ENCODE measurements at places on chromosomes 7 and 10.
A peak's percentile ranks its signal among the peaks of the same experiment; 100 is the strongest.

GRCh38 chr7:1920266-1920681 lies 250.2 kb downstream of the ELFN1 start:
- no peak for DNase-seq

- peak; percentile 68 for DNase-seq
Measured at GRCh38 chr7:74658178-74659004, 873 bp downstream of the GTF2I start.

- DNase-seq: no peak
Measured at GRCh38 chr7:98458090-98458875, 57.4 kb upstream of the BAIAP2L1 start.

DNA sequence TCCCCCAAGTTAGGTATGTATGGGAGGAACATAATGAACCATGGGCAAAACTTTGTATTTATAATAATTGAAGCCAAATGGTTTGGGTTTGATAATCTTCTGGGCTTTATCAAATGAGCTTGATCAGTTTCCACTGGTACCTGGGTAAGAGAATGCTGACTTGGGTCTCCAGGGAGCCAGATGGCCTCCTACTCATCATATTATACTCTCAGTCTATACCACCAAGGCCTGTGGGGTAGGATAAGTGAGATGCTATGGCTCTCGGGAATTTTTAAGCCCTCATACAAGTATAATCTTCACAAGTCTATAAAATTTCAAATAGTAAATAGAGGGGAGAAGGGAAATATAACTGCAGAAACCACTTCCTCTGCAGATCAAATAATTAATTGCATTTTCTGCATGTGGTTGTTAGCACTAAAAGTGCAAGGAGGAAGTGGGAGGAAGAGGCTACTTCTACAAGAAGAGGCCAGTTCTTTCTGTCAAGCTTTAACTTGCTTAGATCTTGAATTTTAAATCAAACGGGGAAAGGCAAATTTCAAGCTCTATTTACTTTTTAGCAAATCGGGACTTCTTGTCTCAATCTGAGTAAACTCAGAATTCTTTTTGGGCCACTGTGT lies 349.0 kb downstream of the SORCS1 start:
- DNase-seq: no peak

DNA sequence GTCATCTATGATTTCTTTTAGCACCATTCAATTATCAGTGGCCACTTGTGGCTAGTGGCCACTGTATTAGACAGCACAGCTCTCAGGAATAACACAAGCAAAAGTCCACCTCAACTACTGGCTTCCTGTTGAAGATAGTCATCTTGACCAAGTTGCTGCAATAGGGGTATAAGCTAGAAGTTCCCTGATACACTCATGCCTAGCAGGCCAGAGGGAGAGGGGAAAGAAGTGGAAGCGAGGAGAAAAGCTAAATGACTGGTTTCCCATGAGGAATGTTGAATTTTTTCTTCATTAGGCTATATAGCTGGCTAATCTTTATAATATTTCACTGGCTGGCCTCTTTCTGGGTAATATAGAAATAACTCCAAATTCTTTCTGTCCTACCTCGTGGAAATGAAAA lies 327.5 kb upstream of the MEOX2 start:
- DNase-seq: no peak

DNA sequence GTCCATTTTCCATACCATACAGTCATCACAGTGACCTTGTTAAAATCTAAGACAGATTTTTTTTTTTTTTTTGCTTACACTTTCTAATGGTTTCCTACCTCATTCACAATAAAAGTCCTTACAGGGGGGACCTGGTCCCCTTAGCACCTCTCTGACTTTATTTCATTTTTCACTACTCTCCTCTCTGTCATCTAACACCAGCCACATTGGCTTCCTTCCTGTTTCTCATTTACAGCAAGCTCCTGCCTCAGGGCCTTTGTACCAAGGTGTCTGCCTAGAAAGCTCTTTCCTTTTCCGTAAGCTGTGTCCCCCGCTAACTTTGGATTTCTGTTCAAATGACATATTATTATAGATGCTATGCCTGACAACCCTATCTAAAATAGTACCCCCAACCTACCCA lies 27.7 kb downstream of the CC2D2B start:
- DNase-seq: no peak

DNA sequence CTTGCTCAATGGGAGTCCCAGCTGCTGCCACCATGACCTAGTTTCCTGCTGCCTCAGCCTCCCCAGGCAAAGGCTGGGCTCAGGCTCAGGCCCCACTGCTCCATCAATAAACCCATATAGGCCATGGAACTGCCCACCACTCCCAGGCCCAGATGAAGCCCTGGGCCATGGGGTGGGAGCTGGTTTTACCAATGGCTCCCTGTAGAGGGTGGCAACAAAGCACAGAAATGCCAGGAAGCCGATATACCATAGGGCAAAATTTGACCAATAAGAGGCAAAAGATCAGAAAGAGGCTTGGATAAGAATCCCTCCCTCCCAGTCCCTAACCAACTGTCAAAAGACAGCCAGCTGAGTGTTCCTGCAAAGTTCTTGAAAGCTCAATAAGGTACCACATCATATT lies 101.8 kb upstream of the DOCK1 start:
- no peak for DNase-seq

DNA sequence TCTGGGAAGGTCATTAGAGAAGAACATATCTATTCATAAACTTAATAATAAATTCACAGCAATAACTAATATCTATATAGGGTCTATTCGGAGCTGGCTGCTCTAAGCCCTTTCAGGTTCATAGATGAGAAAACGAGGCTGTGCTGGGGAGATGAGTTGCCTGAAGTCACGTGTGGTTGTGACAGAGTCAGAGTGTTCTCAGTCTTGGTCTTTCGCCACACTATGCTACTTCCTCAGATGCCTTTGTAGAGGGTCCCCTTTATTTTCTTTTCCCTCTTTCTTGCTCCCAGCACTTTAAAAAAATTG lies 43.7 kb upstream of the FAM180A start:
- no peak for DNase-seq

- DNase-seq: no peak
Measured at GRCh38 chr7:143408686-143409561, at the start of gene EPHA1. Gene EPHA1 (minus strand): TSS chr7:143408856. CDS start chr7:143408805, 51 bp downstream.

- DNase-seq: no peak
Measured at GRCh38 chr10:132602614-132603013, 65.0 kb downstream of the INPP5A start.

DNA sequence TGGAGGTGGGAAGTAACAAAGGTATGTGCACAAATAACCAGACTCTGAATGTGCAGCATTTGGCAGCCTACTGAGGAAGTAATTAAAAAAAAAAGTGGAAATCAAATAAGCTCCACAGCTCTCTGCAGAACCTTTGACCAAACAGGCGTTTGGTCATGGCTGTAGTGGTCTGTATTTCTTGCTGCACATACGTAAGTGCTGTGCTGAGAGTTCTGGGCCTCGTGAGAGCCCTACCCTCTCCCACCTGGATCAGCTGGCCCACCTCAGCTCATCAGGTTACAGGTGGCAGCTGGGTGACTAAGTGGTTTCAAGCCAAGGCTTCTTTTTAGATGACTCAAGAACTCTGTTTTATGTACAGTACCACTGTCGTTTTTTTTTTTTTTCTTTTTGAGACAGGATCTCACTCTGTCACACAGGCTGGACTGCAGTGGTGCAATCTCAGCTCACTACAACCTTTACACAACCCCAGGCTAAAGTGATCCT lies 178.2 kb upstream of the KLF6 start:
- DNase-seq: no peak

Measured in SHP77 treated with DMSO at 0.1 percent for 48 hours (cell line).